ENCODE measurements at places on chromosomes 7 and 10.

GRCh38 chr7:27339478-27339877, 96.9 kb downstream of the EVX1 start:
- no peak for DNase-seq

GRCh38 chr10:116891208-116891607, 41.9 kb downstream of the ENO4 start:
- no peak for DNase-seq

GRCh38 chr10:74208997-74209396, 58.0 kb downstream of the ADK start:
- DNase-seq: no peak

DNA sequence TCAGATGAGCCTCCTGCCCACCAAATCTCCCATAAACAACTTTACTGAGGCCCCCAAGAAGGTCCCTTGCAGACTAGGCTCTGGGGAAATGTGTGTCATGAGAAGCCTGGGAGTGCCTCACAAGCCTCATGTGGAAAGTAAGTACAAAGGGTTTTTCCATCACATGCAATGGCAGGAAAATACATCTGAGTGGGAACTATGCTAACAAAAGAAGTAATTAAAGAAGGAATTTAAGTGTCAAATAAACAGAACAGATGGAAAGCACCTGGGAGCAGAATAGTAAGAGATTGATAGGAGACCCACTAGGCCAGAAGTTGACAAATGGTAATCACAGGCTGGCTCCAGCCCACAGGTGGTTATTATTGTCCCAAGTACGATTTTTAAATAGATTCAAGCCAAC, 20.5 kb downstream of the GSAP start:
- no peak for DNase-seq

GRCh38 chr10:123154711-123155505, 706 bp downstream of the BUB3 start:
- no peak for DNase-seq

DNA sequence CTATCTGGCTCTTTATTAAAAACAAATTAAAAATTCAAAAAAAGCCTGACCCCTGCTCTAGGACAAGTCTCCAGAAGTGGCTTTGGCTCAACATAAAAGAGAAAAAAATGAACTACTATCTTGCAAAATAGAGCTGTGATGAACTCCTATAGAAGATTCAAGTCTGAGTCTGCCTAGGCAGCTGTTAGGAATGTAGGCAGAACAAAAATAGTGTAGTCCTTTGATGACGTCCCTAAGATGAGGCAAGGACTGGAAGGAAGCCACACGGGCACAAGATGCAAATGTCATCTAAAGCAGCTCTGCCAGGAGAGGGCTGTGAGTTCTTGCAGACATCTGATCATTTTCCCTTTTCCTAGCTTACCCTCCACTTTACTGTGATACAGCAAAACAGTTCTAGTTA, 20.5 kb downstream of the ASNS start:
- DNase-seq: no peak

- no peak for DNase-seq
Observed at GRCh38 chr7:137590756-137591305, 247.3 kb upstream of the PTN start.

DNA sequence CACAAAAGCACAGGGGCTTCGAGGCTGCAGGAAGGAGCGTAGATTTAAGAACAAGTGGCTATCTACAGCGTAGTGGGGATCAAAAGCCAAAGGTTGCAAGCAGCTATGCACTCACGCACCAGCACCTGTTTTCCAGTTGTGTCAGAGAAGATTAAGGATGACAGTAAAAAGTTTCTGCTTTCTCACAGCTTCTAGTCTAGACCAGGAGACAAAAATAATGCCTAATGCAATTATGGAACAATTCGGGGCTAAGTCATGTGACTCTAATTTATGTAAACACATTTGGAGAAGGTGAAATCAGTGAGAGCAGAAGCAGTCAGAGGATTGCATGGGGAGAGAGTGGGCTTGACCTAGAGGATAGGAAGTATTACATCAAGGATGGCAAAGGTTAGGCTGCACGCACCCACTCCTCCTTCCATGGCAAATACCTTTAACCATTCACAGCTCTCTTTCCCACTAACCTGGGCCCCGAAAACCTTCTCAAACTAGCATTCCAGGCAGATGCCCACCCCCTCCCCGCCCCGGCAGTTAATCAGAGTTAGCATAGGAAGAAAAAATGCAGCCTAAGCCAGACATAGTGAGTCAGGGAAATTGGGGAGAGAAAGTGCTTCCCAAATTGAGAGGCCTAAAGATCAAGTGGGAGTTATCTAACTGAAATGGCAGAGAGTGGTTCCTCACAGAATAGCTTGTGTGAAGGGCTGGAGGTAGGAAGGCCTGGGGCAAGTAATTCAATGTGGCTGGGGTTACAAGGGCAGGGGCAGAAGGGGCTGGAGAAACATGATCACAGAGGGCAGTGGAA, 48.2 kb upstream of the GPAM start:
- DNase-seq: no peak

GRCh38 chr10:132537684-132538001, at the start of gene INPP5A:
Gene INPP5A, plus strand, starts transcription at chr10:132537787. Its CDS starts 310 bp downstream, at chr10:132538097.
- DNase-seq: no peak

DNA sequence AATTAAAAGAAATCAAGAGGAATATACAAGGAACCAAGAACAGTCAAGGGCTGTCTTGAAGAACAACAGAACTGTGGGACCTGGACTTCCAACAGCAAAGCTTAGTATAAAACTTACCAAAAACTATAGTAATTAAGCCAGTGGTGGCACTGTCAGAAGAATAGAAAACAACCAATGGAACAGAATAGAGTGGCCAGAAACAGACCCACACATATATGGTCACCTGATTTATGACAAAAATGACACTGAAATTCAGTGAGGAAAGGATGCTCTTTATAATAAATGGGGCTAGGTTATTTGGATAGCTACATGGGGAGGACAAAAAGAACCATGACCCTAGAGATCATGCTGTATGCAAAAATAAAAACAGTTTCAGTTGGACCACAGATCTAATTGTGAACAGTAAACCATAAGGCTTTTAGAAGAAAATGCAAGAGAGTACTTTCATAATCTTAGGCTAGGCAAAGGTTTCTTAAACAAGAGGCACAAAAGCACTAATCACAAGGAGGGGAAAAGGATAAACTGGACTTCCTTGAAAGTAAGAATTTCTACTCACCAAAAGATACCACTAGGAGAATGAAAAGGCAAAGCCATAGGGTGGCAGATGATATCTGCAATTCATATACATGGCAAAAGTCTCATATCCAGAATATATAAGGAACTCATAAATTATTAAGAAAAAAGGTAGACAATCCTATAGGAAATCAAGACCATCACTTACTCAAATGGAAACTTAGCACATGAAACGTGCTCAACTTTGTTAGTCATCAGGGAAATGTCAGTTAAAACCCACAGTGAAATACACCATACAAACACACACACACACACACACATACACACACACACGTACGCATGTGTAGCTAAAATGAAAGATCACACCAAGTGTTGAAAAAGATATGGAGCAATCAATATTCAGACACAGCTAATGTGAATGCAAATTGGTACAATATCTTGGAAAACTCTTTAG, 20.8 kb downstream of the HYCC1 start:
- DNase-seq: no peak

DNA sequence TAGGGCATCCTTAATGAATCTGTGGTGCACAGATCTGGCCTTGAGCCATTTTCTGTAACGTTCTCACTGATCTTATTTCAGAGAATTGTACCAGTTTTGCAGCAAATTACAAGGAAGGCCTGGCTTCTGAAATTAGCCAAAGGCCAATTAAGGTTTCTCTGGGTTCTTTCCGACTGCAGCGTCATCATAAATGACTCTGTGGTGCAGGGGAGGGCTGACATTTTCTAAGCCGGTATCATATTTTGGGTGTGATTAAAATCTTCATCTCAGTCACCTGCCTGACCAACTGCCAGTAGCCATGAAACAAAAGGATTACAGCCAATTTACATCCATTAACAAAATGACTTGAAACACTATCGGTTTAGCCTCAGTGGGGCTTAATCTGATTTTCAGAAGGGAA, 363.7 kb downstream of the ADRA2A start:
- DNase-seq: no peak

GRCh38 chr10:78342827-78343653, 309.4 kb downstream of the RPS24 start:
- no peak for DNase-seq

- no peak for DNase-seq
Observed at GRCh38 chr7:47795631-47796030, 152.6 kb downstream of the PKD1L1 start.

- DNase-seq: no peak
Observed at GRCh38 chr10:50541921-50542320, 81.8 kb downstream of the SGMS1 start.

- DNase-seq: no peak
Observed at GRCh38 chr10:28354511-28354910, 51.6 kb upstream of the MPP7 start.

GRCh38 chr7:146656988-146657387, 540.4 kb downstream of the CNTNAP2 start:
- no peak for DNase-seq

GRCh38 chr10:90787393-90788198, 70.2 kb downstream of the HTR7 start:
- no peak for DNase-seq

GRCh38 chr10:36499693-36500092, 625.7 kb upstream of the ANKRD30A start:
- no peak for DNase-seq

DNA sequence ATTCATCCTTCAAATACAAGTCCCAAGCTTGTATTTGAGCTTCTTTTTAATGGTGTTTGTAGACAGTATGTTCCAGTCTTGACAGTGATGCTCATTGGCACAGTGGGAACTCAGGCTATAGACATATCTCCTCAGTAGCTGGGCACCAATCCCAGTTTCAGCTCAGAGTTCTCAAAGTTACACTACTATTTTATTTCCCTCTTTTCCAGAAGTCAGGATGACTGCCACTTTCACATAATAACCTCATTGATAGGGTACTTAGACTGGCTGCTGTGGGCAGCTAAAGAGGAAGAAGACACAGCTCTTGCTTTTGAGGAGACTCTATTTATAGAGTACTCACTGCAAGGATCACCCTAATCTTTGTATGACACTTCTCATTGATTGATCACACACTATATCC, 2.4 kb downstream of the GBF1 start:
- DNase-seq: no peak

DNA sequence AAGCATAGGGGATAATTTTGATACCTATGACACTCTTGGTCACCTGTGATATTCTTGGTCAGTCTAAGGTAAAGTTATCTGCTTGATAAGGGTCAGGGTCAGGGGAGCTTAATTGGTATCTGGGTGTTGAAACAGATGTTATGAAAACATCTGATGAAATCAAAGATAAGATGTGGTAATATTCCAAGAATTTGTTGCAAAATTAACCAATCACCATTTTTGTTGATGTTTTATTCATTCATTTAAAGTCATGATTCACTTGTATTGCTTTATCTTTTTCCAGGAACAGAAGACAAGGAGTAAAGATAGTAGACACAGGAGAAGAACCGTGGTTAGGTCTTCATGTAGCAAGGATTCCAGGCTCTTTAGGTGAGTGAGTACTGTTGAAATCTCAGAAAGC, 103.1 kb downstream of the SEMA3C start:
- DNase-seq: no peak

DNA sequence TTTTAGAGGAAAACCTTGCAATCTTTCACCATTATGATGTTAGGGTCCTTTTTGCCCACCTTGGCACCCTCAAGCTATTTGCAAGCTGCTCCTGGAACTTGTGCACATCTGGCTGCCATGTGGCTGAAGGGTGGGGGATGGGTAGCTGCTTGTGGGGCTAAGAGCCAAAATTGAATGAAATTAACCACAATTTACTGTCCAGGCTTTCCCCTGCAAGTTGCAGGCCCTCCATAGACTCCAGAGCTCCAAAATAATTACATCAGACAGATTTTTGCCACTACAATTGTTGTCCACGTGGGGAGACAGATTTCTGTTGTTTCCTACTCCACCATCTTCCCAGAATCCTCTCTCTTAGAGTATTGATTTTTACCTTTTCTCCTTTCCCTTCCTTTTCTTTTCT, 19.1 kb downstream of the PI4K2A start:
- no peak for DNase-seq

DNA sequence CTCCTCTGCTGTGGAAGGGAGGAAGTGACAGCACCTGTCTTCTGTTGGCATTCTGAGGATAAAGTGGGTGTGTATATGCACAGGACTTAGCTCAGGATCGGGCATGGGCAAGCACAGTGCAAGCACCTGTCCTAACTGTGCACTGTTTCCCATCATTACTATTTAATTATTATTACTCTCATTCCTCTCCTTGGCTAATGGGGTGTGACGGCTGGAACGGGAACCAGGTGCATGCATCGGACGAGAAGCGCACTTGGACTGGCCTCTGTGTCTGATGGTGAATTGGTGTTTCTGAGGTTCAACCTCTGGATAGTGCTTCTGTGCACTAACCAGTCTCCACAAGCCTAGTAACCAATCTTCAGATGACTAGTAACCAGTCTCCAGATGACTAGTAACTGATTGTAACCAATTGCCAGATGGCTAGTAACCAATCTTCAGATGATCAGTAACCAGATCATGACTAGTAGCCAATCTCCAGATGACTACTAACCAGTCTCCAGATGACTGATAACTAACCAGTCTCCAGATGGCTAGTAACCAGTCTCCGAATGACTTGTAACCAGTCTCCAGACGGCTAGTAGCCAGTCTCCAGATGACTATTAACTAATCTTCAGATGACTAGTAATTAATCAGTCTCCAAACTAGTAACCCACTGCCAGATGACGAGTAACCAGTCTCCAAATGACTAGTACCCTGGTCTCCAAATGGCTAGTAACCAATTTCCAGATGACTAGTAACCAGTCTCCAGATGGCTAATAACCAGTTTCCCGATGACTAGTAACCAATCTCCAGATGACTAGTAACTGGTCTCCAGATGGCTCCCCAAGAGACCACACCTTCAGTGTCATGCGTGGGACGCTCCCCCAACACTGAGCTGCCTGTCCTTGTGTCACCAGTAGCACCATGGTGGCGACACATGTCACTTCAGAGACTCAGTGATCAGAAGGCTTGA, 85.8 kb downstream of the PAXIP1 start:
- no peak for DNase-seq

DNA sequence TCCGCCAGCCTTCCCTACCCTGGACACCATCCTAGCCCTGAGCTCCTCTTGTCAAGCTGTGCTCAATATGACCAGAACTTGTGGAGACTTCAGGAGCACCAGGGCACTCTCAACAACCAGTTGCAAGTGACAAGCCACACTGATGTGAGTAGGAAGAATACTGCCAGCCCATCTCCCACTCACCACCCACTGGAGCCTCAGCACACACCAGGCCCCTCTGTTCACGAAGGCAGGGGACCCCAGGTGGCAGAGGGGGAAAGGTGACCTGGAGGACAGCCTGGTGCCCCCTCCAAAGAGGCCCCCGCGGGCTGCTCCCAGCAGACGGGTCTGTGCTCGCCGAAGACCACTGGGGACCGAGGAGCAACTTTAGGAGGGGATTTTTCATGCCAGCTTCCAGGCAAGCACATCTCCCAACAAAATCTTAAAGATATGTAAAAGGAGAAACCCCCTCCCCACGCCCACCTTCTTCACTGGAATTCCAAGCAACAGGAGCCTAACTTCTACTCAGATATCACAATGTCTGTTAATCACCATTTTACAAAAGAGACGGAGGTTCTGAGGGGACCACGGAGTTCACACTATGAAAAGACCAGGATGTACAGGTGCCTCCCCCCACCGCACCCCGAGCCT, 1.0 kb downstream of the MMD2 start:
- no peak for DNase-seq

GRCh38 chr7:22630069-22630468, 96.9 kb upstream of the IL6 start:
- no peak for DNase-seq
